CD8-positive, alpha-beta memory T cell (primary cell): ENCODE measurements at places on chromosomes 16 and 17.

GRCh38 chr16:30645727-30646126, 5.0 kb upstream of the PRR14 start:
- no peak for DNase-seq

DNA sequence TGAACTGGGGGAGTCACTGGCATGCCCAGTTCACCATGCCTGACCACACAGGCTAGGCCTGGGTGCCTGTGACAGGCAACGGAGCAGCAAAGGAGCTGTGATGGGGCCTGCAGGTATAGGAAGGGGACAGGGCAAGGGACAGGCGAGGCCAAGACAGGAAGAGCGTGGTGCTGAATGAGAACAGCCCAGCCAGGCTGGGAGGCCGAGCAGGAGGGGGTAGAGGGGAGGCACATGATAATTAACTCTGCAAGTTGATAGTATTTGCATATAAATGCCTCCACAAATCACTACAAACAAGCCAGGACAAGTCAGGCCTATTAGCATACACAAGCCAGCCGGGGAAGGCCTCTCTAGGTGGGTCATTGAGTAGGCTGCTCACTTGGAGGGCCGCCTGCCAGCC, 7.8 kb downstream of the ZFHX3 start:
- no peak for DNase-seq

DNA sequence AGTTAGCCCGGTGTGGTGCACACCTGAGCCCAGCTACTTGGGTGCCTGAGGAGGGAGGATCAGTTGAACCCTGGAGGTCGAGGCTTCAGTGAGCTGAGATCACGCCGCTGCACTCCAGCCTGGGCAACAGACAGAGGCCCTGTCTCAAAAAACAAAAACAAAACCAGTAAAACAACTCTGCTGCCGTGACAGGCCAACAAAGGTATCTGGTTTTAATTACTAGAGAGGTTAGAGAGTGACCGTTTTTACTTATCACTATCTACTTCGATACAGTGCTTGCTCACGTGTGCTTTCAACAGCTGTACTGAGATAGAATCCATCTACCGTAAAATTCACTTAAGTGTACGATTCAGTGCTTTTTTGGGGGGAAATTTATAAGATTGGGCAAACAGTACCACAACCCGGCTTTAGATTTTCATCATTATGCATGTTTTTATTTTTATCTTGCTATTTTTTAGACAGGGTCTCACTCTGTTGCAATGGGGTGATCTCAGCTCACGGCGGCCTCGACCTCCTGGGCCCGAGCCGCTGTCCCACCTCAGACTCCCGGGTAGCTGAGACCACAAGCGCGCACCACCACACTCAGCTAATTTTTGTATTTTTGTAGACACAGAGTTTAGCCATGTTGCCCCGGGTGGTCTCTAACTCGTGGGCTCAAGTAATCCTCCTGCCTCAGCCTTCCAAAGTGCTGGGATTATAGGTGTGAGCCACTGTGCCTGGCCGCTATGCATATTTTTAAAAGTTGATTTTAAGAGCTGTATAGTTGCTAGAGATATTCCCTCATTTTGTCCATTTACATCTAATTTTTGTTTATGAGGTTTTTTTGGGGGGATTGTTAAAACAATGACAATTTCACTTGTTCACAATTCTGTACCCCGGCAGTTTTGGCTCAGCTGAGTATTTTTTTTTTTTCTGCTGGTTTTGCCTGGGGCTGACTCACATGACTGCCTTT, 30.9 kb downstream of the SERPINF1 start:
- DNase-seq, result no peak

GRCh38 chr17:72182371-72182873, 61.6 kb downstream of the SOX9 start:
- DNase-seq, result no peak
